ENCODE measurements at places on chromosomes 7 and 10.

DNA sequence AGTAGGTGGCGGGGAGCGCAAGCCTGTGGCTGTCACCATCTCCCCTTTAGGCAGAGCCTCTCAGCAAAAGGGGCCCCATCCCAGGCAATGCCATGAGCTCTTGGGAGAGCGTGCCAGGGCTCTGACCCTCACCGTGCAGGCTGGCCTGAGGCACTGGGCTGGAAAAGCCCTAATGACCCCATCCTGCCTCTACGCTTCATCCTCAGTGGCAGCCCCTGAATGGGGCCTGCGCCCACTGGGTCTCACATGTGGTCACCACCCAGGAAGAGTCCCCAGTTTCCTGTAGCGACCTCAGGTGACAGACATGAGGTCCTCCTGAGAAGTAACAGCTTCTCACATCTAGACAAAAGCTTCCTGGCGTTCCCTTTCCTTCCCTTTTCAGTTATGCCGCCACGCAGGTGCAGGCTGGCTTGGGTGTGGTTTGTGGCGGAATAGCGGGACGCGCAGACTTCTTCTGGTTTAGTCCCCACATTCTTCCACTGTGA lies 59.2 kb downstream of the CLEC2L start:
- no peak for DNase-seq

DNA sequence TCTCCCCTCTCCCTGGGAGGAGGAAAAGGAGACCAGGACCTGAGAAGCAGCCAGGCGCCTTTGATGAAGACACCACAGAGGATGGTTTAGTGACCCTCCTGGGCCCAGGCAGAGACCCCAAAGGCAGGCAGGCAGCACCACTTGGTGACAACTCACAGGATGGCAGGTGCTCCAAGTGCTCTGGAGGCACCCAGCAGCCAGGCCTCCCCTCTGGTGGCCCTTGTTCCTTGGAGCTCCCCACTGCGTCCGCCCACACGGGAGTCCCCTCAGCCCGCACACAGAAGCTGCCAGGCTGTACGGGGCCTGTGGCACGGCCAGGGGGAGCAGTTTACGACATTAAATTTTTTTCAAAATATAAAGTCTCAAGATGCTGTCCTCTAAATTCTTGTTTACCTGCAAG lies 607.1 kb upstream of the FOXK1 start:
- no peak for DNase-seq

- no peak for DNase-seq
These were observed 155.6 kb downstream of the ANLN start for GRCh38 chr7:36545291-36545690.

- no peak for DNase-seq
These were observed 6.8 kb downstream of the BRI3 start for GRCh38 chr7:98288064-98288823.

DNA sequence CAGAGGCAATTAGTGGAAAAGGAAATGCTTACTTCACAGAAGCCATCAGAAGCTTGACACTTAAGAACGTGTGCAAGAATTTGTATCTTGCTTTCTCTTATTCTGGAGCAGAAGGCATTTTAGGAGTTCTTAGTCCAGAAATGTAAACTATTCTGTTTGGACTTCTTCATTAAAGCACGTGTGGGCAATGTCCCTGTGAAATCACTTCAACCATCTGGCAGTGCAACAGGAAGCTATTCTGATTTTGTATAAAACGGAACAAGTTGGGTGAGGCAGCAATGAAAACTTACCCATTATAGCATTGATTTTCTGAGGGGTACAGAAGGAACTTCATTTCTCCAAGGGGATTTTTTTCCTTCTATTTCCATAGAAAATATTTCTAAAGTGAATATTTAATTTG lies 21.3 kb upstream of the ARHGAP21 start:
- no peak for DNase-seq

- DNase-seq: no peak
These were observed 23.6 kb downstream of the TMEM178B start for GRCh38 chr7:141097430-141097829.

- no peak for DNase-seq
These were observed 251.2 kb downstream of the TNS3 start for GRCh38 chr7:47330561-47331178.

DNA sequence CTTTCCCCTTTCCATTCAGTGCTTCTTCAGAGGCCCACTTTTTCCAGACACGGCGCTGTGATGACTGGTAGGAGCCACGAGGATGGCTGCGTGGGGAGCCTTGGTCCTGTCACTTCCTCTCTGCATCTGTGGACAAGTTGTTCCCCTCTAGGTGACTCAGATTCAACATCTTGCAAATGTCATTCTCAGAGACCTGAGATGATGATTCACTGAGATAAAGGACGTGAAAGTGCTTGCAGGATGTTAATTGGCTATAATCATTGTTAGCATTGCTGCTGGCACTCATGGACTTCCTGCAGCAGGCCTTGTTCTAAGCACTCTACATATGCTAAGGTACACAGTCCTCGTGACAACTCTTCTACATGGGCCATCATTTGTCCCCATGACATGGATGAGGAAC lies 489.8 kb upstream of the ZMIZ1 start:
- no peak for DNase-seq

DNA sequence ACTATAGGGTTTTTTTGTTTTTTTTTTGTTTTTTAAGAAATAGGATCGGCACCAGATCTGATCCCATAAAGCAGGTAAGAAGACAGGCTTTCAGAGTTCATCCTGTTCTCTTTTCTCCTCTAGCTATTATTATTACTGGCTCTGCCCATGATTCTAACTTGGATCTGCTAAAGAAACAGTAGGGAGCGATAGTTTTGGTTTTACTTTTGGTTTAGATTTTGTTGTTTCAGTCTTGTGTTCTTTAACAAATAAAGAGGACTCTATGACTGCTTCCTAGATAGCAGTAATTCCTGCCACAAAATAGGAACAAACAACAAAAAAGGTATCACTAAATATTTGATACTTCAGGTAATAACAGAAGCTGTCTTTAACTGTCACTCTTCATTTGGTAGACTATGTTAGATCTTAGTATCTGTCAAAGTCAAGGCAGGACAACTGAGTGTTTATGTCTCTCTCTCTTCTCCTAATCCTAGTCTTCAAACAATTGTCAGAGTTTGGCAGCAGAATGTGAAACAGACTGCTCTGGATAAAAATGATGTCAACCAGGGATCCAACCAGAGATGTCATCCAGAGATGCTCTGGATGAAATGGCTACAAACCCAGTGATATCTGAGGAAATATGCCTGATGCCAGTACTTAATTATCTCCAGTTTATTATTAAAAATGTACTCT lies 99.8 kb downstream of the KMT2C start:
- DNase-seq: no peak

GRCh38 chr7:129210989-129211312 lies 13.9 kb upstream of the AHCYL2 start:
- DNase-seq: no peak

Measured in activated CD8-positive, alpha-beta memory T cell treated with anti-CD3 and anti-CD28 coated beads for 1 hour (primary cell).